SK-N-MC (cell line): ENCODE measurements at places on chromosomes 12 and 14.

- DNase-seq: no peak
Measured at GRCh38 chr12:75438059-75438754, 42.3 kb upstream of the GLIPR1 start.

GRCh38 chr14:104686624-104687517 lies 2.5 kb upstream of the INF2 start:
- DNase-seq: no peak

DNA sequence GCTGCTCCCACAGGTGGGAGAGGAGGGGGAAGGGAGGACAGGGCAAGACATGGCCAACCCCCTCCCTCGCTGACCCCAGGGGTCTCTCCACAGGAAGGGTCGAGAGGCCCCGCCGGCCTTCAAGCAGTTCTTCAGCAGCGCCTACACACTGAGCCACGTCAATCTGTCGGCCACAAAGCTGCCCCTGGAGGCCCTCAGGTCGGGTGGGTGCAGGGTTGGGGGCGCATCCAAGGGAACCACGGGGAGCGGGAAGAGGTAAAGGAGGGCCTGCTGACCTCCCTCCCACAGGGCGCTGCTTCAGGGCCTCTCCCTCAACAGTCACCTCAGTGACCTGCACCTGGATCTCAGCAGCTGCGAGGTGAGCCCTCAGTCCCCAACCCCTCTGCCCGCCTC lies 6.1 kb downstream of the CARMIL3 start:
- DNase-seq: no peak

GRCh38 chr14:26522967-26523366 lies 74.9 kb downstream of the NOVA1 start:
- no peak for DNase-seq

DNA sequence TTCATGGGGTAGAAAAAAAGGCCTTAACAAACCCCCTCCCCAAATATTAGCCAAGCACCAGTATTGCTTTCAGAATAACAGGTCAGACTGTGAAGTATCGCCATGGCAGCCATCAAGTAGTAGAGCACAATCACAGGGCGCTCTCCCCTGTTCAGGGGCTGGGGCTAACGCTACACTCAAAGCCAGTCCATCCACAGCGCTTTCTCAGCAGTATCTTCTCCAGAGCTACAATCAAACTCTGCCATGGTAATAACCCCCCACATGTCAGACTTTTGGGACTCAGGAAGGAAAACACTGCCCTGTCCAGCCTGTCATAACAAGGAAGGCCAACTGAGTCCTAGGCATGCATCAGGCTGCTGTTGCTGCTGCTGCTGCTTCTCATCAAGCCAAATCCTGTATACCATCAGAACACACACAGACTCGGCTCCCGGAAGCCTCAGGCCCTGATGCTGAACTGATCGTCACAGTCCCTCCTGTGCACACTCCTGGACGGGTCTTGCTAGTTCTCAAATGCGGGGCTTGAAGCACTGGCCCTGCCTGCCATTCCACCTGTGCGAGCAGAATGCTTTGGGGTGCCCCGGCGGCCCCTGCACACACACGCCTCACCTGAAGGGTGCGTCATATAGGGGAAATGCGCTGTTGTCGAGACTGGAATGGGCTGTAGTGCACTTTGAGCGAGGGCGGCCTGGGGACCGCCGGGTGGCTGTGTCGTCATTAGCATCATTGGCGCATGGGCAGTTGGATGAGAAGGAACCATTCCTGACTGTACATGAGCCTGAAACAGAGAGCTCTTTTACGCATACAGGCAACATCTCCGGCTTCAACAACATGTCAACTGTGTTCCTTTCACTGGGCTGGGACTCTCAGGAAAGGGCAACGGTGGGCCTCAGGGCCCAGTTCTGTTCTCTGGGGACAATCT lies 47.6 kb downstream of the SH2B3 start:
- DNase-seq: no peak

DNA sequence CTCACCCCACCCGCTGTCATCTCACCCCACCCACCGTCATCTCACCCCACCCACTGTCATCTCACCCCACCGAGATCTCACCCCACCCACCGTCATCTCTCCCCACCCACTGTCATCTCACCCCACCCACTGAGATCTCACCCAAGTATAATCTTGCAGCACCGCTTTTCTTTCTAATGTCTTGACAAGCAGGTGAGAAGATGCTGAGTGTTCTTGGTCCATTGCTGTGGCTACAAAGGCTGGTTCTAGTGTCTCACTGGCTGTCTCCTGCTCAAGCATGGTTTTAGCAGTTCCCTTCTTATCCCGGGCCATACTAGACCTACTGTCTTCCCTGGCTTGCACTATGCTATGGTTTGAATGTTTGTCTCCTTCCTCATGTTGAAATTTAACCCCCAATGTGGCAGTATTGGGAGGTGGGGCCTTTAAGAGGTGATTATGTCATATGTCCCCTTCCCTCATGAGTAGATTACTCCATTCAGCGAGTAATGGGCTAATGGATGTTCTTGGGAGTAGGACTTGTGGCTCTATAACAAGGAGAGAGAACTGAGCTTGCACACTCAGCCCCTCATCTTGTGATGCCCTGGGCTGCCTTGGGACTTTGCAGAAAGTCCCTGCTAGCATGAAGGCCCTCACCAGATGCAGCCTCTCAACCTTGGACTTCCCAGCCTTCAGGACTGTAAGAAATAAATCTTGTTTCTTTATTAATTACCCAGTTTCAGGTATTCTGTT lies 47.7 kb upstream of the PPP2R5C start:
- no peak for DNase-seq

DNA sequence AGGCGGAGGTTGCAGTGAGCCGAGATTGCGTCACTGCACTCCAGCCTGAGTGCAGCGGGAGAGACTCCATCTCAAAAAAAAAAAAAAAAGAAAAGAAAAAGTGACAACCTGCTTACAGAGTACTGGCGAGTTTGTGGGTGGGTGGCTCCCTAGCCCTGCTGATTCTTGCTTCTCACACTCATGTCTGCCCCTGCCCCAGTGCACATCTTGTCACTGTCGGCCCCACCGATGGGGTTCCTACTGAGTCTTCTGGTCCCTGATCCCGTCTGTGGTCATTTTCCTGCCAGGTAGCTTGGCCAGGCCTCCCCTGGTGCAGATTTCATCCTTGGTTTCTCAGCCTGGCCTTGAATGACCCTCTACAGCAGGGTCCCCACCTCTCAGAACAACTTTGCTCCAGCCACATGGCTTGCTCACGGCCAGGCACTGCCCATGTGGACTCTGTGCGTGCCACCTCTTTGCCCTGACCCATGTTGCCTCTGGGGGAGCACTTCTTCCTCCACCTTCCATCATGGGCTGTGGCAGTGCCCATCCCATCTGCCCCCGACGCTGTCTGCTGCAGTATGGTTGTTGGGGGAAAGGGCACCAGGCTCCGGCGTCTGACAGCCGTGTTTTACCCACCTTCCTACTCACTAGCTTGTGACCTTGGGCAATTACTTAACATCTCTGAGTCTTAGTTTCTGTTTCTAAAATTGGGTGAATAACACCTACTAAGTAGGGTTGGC lies 2.1 kb upstream of the PTPN6 start:
- DNase-seq: no peak

- DNase-seq: no peak
Measured at GRCh38 chr12:32588604-32589003, 90.5 kb upstream of the DNM1L start.

- DNase-seq: no peak
Measured at GRCh38 chr12:94092516-94093241, 55.7 kb upstream of the PLXNC1 start.

GRCh38 chr14:86613126-86613525 lies 1083.2 kb downstream of the FLRT2 start:
- no peak for DNase-seq

- DNase-seq: no peak
Measured at GRCh38 chr14:104795781-104796686, 486 bp upstream of the AKT1 start.

DNA sequence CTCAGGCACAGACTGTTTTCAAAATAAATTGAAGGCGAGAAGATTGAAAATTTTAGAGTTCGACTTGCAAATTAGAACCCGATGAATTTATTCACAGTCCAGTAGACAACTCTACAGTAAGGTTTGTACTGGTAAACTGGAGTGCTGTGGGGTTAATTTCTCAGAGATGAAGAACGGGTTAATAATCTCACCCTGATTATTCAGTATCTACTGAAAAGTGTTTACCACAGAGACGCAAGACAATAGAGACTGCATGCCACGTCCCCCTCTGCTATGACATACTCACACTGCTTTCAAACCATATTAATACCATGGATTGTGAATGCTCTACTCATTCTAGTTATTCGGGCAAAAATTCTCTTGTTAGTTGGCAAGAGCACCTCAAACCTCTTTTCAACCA lies 36.1 kb downstream of the CFL2 start:
- DNase-seq: no peak

DNA sequence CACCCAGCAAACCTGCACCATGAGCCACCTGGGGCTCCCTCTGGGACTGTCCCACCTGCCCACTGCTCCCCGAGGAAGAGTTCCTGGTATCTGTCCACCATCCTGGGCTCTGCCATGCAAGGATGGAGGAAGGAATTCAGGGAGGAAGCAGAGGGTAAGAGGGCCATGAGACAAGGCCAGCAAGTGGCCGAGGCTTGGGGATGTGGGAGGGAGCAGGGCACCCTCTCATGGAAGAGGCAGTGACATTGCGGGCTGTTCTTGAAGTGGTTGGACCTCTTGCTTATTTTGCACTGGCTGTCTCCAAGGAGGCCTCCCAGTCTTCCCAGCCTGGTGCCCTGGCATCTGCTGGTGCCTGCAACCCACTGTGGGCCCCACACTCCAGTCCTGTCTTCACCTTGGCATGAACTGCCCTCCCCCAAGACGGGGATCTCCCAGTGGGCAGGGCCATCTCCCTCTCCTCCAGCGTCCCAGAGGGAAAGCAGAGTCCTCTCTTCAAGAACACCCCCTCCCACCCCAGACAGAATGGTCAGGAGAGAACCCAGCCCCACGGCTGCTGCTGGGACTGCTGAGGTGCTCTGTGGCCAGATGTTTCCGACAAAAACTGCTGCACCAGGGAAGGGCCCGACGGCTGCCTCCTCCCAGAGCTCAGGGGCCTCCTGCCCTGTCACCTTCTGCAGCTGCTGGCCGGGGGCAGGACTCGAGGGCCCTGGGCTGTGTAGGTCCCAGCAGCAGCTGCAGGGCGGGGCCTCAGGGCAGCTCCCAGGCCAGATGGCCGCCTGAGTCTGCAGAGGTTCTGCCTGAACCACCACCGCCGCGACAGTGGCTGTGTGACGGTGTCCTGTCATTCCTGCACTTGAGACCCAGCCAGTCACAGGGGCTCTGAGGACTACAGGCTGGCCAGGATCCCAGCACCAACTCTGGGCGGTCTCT lies 1.8 kb upstream of the AKT1 start:
- no peak for DNase-seq

DNA sequence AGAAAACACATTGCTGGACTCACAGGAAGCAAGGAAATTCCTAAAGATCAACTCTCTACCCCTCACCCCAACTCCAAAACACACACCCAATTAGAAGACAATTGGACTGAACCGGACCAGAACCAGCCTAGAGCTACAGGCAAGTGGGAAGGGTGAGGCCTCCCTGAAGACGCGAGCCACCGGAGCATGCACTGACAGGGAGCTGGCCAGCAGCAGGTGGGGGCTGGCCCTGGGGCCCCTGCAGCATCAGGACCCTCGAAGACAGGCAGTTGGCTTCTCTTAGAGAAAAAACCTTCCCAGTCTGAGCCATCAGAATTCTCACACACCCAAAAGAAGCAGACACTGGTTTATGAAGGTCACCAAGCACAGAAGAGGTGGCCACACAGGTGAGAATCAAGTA lies 209.5 kb upstream of the DIO3 start:
- no peak for DNase-seq

- no peak for DNase-seq
Measured at GRCh38 chr12:51621156-51621922, 30.3 kb downstream of the SCN8A start.

GRCh38 chr14:53437858-53438257 lies 284.7 kb upstream of the DDHD1 start:
- no peak for DNase-seq

GRCh38 chr14:35438910-35439713 lies 34.6 kb upstream of the NFKBIA start:
- DNase-seq: no peak

GRCh38 chr12:109953656-109954055 lies 42.5 kb downstream of the GIT2 start:
- DNase-seq: no peak

GRCh38 chr12:116718655-116719454 lies 19.0 kb downstream of the SPRING1 start:
- peak; percentile 44 for DNase-seq

DNA sequence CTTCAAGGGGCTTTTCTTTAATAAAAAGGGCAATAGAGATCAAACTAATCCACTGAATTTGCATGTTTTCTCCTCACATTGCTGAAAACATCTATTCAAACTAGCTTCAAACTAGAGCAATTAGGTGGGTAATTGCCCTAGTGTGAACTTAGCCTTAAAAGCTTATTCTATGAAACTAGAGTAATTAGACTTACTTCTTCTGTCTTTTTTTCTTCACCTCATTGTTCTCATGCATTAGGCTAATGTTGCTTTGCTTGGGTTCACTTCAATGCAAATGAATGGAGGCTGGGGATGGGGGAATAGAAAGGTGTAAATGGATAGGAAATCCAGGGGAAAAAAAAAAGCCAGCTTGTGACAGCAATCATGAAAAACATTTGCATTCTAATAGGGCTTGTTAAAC lies 414.8 kb upstream of the LMO3 start:
- DNase-seq: no peak
